ENCODE measurements at places on chromosomes 5 and 9.

DNA sequence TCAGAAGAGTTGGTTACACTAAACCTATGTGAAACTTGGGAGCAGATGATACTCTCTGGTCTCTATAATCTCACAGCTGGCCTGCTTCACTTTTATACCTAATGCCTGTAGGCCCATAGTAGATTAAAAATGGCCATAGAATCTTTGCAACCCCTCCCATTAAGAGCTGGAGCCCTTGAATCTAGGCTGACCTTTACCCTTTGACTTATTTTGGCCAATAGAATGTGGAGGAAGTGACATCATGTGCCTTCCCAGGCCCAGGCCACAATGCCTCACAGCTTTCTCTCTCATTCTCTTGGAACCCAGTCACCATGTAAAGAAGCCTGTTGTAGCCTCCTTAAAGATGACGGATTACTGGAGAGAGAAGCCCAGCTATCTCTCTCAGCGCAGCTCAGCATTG, 251.0 kb downstream of the NR3C1 start:
- DNase-seq: no peak

DNA sequence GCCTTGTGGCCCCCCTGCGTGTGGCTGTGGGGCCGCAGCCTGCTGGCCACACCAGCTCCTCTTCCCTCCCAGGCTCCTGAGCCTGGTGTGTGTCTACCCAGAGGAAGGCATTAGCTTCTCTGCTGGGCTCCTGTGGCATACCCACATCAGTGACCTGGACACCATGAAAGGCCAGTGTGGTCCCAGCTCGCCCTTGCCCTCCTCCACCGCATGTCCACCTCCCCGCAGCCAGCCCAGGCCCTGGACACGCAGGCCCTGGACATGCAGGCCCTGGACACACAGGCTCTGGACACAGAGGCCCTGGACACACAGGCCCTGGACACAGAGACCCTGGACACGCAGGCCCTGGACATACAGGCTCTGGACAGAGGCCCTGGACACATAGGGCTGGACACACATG, 153.4 kb upstream of the PPP1R26 start:
- DNase-seq: no peak

DNA sequence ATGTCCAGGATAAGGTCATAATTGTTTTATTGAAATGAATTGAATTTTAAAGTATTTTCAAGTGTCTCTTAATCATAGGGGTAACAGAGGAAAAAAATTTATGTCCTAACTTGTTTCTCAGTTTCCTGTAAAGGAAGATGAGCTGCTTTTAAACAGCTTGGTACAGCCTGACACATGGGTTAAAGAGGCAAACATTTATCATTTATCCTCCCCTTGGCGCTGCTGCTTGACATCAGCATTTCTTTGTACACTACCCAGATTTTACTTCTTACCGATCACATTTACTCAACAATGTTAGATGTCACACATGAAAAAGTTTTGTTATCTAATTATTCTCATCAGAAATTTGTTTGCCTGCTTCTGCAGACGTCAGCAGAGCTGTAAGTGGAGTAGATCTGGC, 79.4 kb upstream of the CTSL start:
- no peak for DNase-seq

DNA sequence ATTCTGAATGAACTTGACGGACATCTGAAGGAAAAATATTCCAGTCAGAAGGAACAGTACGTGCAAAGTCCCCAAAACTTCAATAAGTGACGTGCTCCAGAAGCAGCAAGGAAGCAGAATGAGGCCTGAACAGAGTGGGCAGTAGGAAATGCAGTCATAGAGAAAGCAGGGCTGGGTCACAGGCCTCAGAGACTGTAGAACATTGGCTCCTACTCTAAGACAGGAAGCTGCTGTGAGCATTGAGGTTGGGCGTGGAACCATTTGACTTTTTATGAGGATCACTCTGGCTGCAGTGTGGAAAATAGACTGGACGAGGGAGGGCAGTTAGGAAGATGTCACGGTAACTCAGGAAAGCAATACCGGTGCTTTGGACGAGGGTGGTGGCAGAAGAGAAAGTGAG, 64.0 kb downstream of the DOCK8 start:
- no peak for DNase-seq

DNA sequence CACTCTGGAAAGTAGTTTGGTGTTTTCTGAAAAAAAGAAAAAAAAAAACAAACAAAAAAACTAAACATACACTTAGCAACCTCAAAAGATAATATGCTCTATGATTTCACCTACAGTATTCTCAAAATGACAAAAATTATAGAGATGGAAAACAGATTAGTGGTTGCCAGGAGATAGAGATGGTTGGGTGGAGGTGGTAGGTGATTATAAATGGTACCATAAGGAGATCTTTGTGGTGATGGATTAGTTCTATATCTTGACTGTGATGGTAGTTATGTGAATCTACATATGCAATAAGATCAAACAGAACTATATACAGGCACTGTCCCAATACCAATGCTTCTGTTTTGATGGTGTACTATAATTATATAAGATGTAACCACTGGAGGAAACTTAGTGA, 32.0 kb downstream of the PTBP3 start:
- DNase-seq: no peak

GRCh38 chr9:3018071-3018470, 174.2 kb upstream of the PUM3 start:
- DNase-seq: no peak

DNA sequence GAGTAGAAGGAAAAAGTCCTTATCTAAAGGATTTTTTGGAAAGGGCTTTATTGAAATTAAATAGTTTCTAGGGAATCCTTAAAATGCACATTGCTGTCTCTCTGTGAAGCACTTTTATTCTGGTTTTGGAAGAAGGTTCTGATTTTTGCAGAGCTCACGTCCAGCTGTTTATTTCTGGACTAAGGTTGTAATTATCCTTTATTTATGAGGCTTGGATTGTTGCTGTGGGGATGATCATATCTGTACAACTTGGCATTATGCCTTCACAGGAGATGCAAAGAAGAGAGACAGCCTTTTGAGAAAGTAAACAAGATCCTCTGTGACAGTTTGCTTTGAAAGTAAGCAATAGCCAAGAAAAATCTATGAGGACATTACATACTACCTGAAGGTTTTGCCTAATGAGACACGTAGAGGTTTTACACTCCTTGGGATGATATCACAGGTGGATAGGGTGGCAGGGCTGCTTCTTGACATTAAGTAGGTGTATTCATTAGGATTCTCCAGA, 14.6 kb downstream of the SMARCA2 start:
- DNase-seq: no peak

- DNase-seq: no peak
These were observed 12.8 kb upstream of the SPATA24 start for GRCh38 chr5:139416651-139417050.
